ENCODE measurements at places on chromosomes 4 and X. TPM values are rescaled to one million over a fixed set of nuclear protein-coding genes. Genes with fewer than 3 reads are reported as not detected.

The N4BP2 gene
- 19.5 TPM for total RNA-seq

The NHSL2 gene
- 3.7 TPM for total RNA-seq

The TMLHE gene
- total RNA-seq, result 26.2 TPM

GRCh38 chr4:78669453-78669852 lies 106.7 kb upstream of the BMP2K start:
- DNase-seq, result no peak

GRCh38 chr4:44725166-44725565 lies 1.2 kb downstream of the GNPDA2 start:
- no peak for DNase-seq

GRCh38 chr4:148654131-148654530 lies 211.9 kb upstream of the NR3C2 start:
- DNase-seq, result no peak

DNA sequence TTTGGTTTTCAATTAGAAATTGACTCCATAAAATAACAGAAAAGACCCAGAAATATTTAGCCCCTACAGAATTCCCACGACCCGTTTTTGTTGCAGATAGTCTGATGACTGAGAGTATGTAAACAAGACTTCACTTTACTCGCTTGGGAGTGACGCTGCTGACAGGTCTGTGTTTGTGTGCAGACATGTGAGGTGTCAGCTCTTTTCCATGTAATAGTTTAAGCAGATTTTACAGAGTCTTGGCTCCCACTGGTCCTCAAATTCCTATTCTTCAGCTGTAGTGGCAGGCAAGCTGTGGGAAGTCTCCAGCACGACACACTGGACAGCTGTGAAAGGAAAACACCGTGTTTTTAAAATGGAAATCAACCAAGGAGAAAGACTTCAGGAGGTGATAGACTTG lies 455.7 kb downstream of the GABRG1 start:
- DNase-seq, result no peak

DNA sequence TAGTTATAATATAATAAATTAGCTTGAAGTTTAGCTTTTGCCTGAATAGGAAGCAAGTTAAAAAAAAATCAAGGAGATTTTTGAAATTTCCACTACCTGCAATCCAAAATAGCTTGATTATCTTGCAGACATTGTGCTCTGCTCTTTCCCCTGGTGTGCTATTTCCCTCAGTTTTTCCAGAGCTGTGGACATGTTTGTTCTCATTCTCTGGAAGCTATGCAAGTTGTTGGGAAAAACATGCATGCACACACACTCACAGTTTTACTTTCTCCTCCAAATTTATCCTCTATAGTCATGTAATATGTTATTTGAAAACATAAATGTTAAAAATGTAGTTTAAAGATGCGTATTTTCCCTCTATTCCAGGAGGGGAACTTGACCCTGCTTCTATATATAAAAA lies 225.8 kb upstream of the ARSJ start:
- no peak for DNase-seq

GRCh38 chr4:172953896-172954568 lies 214.6 kb upstream of the GALNT7 start:
- no peak for DNase-seq

- DNase-seq, result no peak
Observed at GRCh38 chr4:108931926-108932325, 169.1 kb upstream of the ETNPPL start.

- DNase-seq, result no peak
Observed at GRCh38 chr4:7360806-7361205, 73.9 kb downstream of the PSAPL1 start.

GRCh38 chr4:4182835-4183568 lies 43.7 kb downstream of the OTOP1 start:
- no peak for DNase-seq

- no peak for DNase-seq
Observed at GRCh38 chrX:39260965-39261364, 459.7 kb downstream of the MID1IP1 start.

DNA sequence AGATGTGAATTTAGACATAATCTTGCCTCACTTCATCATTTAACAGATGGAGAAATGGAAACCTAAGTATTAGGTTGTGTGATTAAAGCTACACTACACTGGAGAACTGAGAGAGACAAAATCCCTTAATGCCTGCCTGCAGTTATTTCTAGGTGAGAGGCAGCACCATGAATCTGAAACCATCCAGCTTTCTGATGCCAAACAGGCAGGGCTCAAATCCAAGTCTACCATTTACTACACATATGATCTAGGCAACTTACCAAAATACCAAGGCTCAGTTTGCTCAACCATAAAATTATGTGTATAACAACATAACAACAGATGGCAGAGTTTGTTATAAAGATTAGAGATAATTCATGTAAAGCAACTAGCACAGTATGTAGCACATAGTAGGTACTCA lies 38.7 kb downstream of the GABRA4 start:
- DNase-seq, result no peak

- DNase-seq, result no peak
Observed at GRCh38 chr4:113574636-113575103, 186.9 kb downstream of the CAMK2D start.

DNA sequence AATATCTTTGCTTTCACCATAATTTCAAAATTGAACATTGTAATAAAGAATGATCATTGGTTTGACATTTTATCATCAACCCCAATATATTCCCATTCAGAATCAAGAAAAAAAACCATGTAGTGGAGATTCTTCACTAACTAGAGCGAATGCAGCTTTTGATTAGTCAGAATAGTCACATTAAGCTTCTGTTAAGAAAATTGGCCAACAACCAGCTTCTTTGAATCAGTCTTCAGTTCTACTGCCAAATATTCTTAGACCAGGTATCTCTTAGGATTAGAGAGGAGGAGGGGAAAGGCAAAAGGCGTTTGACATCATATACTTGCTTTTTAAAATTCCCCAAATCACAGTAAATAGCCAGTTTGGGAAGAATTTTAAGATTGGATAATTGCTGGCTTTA lies 22.2 kb upstream of the TBC1D8B start:
- no peak for DNase-seq

Measured in transverse colon (tissue), 4 donors.